ENCODE measurements at places on chromosomes 3 and 15. TPM values are rescaled to one million over a fixed set of nuclear protein-coding genes. Genes with fewer than 3 reads are reported as not detected.

CCR8 gene
- total RNA-seq = 0.56 TPM

GRCh38 chr3:158722108-158722507, 10.1 kb downstream of the RARRES1 start:
- DNase-seq = no peak
- H3K27ac ChIP-seq = no peak overlapping the region
- H3K4me1 ChIP-seq = peaks cover 29% of the 10 kb centered on the region
- no peak overlapping the region for H3K4me3 ChIP-seq

GRCh38 chr3:25581823-25582222, 82.9 kb downstream of the TOP2B start:
- peaks cover 2% of the 10 kb centered on the region for H3K27me3 ChIP-seq
- no peak overlapping the region for H3K27ac ChIP-seq

DNA sequence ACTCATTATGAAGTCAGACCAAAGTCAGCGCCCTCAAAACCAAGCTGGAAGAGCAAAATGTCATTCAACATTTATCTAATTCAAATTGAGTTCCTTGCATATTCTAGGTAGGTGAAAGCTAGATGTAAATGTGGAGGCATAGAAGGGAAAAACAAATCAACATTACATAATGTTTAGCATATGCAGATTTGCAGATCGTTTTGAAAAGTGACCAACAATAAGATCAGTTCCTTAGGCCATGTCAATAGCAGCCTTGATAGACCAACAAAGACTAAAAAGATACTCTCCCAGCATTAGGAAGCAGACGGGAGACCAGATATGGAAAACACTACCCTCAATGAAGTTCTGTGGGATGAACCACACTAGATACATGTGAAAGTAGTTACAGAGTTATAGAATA, 83.0 kb downstream of the PLD1 start:
- H3K4me1 ChIP-seq = no peaks in the 10 kb centered on the region
- no peak overlapping the region for H3K27ac ChIP-seq
- H3K4me3 ChIP-seq = no peak overlapping the region
- H3K27me3 ChIP-seq = peaks cover 2% of the 10 kb centered on the region
- H3K36me3 ChIP-seq = no peaks in the 10 kb centered on the region

DNA sequence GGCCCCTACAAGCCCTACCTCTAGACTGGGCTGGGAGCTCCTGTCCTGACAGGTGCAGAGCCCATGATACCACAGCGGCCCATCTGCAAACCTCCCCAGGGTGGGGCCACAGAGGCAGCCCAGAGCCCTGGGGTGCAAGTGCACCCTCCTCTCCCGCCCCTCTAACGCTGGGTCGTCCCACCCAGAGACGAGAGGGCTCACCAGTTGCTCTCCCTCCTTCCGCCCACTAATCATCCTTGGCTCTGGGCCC, 742 bp downstream of the TNK2 start:
- no peaks in the 10 kb centered on the region for H3K27me3 ChIP-seq
- H3K4me1 ChIP-seq = peaks cover 53% of the 10 kb centered on the region
- H3K36me3 ChIP-seq = peaks cover 11% of the 10 kb centered on the region

GRCh38 chr3:169594402-169594801, 69.1 kb downstream of the MECOM start:
- H3K36me3 ChIP-seq = no peaks in the 10 kb centered on the region
- no peaks in the 10 kb centered on the region for H3K4me1 ChIP-seq
- DNase-seq = no peak
- H3K27me3 ChIP-seq = peaks cover 15% of the 10 kb centered on the region
- H3K4me3 ChIP-seq = no peak overlapping the region

Measured in activated CD8-positive, alpha-beta T cell treated with anti-CD3 and anti-CD28 coated beads for 36 hours (primary cell).